ENCODE measurements at places on chromosomes 3 and 15.

- DNase-seq, result no peak
These were observed 137.4 kb downstream of the MBNL1 start for GRCh38 chr3:152405915-152406802.

DNA sequence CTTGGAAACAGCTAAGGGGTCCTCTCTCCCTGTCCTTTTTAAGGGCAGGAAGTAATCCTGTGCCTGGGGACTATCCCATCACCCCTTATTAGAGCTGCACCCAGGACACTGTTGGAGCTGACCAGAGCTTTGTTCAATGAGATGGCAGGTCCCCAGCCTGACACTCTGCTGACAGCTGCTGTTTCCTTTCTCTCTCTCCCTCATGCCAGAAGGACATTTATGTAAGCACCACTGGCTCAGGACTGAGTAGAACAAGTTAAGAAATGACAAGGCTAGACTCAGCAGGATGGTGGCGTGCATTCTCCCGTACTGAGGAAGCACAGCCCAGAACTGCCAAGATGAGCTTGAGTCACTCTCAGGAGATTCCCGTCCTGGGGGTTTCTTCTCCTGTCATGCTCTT, 17.3 kb downstream of the GJD2 start:
- no peak for DNase-seq

- DNase-seq, result no peak
These were observed 30.1 kb downstream of the FBLN2 start for GRCh38 chr3:13579063-13579462.

GRCh38 chr15:67607959-67608637, 65.6 kb downstream of the MAP2K5 start:
- DNase-seq, result no peak

GRCh38 chr15:31488437-31489204, 162.0 kb downstream of the KLF13 start:
- peak; percentile 66 for DNase-seq

- no peak for DNase-seq
These were observed 21.9 kb downstream of the IDH3A start for GRCh38 chr15:78170848-78171773.

- DNase-seq, result no peak
These were observed 66.5 kb upstream of the BCL6 start for GRCh38 chr3:187811585-187812250.

GRCh38 chr15:90064911-90065681, 37.2 kb downstream of the IDH2 start:
- DNase-seq, result no peak

- DNase-seq, result no peak
These were observed 601.0 kb upstream of the SGO1 start for GRCh38 chr3:20787005-20787404.

- DNase-seq, result no peak
These were observed 191.3 kb downstream of the XXYLT1 start for GRCh38 chr3:195079636-195080035.

GRCh38 chr3:146796078-146796477, 190.9 kb upstream of the PLSCR5 start:
- DNase-seq, result no peak

- DNase-seq, result no peak
These were observed 121.8 kb downstream of the SSR3 start for GRCh38 chr3:156433138-156433537.

DNA sequence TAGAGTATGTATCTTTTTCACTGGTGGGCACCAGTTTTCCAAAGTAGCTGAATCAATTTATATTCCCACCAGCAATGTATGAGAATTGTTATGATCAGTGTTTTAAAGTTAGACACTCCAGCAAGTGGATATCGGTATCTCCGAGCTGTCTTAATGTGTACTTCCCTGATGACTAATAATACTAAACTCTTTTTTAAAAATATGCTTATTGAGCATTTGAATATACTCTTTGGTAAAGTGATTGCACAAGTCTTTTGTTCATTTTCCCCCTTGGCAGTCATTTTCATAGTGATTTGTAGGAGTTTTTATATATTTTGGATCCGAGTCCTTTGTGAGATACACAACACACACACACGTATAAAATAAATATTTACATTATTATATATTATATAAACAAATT, 12.5 kb upstream of the FEM1B start:
- no peak for DNase-seq

DNA sequence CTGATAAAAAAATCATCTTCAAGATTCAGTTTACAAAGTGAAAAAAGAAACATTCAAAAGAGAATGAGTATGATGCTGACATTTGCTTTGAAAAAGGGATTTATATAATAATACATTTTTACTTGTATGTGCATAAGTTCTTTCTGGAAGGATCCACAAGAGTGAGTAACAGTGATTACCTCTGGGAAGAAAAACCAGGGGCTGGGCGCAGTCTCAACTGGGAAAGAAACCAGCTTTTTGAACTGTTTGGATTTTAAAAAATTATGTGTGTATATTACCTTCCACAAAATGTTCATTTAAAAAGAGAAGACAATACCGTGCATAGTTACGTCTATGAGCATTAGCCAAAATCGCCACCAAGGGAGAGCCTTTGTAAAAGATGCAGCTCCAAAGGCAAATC, 1.3 kb downstream of the CLEC3B start:
- no peak for DNase-seq

GRCh38 chr3:146125951-146126350, 35.0 kb downstream of the PLOD2 start:
- no peak for DNase-seq

DNA sequence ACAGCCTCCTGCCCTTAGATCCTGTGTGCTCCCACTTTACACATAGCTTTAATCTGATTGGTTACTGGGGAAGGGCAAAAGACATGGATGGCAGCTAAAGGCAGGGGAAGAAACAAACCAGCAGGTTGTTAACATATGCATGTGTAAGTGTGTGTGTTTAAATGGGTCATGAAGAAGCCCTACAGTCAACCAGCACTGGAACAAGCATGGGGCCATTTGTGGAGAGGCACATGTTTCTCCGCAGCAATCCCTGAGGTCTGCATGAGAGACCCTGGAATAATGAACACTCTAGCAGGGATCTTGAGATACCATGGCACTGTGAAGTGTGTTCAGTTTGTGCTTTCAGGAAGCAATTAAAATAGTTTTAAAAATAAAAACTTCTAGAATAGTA, 6.0 kb downstream of the KLF13 start:
- DNase-seq, result no peak

- DNase-seq, result no peak
These were observed 170.6 kb downstream of the TJP1 start for GRCh38 chr15:29651476-29652233.

GRCh38 chr3:130539005-130539404, 22.0 kb downstream of the COL6A6 start:
- DNase-seq, result peak; percentile 0

DNA sequence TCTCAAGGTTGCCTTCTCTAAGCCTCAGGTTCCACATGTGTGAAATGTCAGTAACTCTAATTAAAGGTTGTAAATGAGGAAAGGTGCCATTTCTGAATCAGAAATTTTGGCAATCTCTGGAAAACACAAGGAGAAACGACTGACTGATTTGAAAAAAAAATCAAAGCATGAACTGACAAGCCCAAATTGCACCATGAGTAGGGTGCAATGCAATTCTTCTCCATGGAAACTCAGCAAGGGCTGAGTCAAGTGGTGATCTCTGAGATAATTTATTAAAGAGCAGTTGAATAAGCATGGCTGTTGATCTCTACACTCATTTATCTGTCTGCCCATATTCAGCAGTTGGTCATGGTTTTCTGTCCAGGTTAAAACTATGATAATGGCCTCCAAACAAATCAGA, 201.6 kb upstream of the CMC1 start:
- no peak for DNase-seq

DNA sequence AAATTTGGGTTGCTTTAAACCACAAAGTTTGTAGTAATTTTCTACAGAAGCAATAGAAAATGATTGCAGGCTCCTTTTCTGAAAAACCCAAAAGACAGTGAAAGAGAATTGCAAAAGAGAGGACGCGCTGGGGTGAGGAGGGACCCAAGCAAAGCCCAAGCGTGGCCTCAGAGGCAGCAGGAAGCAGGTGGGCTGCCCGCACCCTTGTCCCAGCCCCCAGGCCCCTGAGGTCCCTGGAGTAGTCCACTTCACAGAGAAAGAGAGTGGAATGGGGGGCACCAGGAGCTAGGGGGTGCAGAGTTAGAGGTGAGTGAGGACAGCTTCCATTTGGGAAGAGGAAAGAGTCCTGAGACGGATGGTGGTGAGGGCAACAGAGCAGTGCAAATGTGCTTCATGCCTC, 11.6 kb downstream of the DNAJB8 start:
- no peak for DNase-seq

DNA sequence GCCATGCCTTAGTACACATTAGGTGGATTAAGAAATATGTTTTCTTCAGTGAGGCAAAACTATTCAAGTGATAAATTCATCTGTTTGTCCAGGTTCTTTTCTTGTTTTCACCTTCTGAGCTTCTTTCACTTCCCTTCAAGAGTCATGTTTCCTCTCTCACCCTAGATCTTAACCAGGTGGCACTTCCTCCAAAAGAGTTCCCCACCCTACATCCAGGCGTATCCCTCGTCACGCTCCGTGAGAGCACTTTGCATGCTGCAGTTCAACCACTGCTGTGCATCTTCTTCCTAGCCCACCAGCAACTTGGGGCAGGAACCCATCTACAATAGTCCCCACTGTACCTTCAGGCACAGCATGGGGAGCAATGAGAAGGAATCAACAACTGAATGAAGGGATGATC, 28.9 kb downstream of the OSBPL10 start:
- no peak for DNase-seq

DNA sequence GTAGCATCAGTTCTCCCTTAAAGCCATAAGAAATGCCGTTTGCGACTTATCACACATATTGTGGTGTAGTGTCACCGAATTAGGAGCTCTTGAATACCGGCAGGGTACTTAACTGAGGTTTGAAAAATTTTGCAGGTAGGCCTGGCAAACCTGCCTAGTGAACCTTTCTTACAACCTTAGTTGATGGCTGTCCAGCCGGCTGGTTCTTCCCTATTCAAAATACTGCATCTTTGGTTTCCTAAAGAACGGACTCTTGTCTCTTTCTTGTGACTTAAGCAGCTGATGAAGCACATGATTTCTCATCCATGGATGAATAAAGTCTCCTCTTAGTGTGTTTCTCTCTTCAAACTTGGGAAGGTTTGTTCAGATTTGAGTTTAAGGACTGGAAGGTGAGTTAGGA, 1.5 kb downstream of the RAB7A start:
- no peak for DNase-seq

DNA sequence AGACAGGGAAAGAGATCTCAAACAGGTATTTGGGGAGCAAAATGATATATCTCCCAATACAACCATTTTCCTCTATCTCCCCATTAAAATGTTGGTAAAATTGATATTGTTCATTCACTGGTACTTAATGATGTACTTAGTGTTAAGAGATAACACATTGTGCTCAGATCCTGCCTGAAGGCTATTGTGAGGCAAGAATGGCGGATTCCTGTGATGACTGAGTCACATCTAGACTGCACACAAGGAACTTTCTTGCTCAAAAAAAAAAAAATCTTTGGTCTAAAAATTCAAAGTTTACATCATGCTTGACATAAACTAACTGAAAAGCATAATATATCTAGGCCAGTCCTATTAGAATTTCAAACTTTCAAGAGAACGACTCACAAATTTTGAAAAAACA, 171.1 kb upstream of the TTC14 start:
- no peak for DNase-seq

DNA sequence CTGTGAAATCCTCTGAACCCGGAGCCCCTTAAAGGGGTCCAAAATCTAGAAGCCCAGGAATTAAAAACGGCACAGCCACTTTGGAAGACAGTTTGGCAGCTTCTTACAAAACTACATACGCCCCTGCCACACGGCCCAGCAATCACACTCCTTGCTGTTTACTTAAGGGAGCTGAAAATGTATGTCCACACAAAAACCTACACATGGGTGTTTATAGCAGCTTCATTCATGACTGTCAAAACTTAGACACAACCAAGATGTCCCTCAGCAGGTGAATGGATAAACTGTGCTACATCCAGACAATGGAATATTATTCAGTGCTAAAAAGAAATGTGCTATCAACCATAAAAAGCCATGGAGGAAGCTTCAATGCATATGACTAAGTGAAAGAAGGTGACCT, 162.5 kb downstream of the NUP210 start:
- DNase-seq, result no peak

DNA sequence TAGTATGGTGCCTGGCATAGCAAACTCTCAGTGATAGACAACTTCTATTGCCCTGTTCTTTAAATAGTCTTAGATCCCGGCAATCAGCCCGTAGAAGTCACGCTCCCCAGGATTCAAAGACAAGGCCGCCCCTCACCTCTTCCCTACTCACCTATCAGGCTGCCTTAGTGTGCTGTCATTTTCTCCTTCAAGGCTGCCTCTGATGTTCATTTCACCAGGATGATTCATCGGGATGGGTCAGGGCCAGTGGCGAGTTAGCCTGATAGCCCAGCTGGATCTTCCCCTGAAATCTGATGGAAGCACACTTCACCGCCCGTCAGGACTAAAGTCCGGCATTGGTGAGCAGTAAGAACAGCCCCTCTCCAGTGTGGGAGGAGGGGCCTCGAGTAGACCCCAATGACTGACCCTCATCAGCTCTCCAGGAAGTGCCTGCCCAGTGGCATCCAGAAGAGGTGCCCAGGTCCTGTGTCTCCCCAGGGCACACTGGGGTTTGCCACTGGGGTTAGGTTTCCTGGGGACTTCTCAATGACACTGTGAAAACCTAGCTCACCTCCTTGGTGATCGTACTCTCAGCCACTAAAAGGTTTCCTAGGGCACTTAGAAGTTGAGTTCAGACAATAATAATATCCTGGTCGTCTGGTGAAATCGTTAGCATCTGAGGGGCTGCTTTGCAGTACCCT, 37.5 kb downstream of the TPM1 start:
- no peak for DNase-seq

- DNase-seq, result no peak
These were observed 53.4 kb upstream of the NEO1 start for GRCh38 chr15:72998681-72999466.

DNA sequence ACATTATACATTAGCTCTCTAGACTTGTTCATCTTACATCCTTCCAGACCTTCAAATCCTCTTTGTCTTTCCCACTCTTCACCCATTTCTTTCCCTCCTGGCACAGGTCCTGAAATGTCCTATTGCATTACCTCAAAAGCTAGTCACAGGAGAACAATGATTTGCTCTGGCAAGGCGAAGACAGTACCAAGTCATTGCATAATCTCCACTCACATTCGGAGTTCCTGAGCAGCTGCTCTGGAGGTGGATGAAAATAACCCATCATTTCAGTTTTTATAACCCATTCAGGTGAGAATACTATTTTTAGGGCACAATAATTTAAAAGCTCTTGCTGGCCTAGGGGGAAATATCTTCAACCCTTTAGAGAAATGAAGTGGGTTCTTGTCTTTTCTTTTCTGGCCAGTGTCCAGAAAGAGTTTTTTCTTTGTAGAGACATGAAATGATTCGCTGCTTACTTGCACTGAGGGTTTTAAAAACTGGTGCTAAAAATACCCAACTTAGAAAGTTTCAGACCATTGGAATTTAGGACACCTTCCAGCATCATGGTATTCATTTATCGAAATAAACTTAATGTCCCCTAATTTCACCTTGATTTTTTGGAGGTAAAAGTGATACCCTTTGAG, 23.4 kb upstream of the DYNC1LI1 start:
- DNase-seq, result no peak

- DNase-seq, result no peak
These were observed 23.5 kb upstream of the ATP10A start for GRCh38 chr15:25886498-25887140.

- DNase-seq, result no peak
These were observed 17.3 kb downstream of the FAM174B start for GRCh38 chr15:92638291-92638708.

All from smooth muscle cell of the brain vasculature (primary cell).